Stimulated activated CD4-positive, alpha-beta T cell treated with anti-CD3 and anti-CD28 coated beads, TNF-alpha, amount 100 ng/mL, for 1 hour (primary cell): ENCODE measurements at places on chromosomes 3 and 15.

DNA sequence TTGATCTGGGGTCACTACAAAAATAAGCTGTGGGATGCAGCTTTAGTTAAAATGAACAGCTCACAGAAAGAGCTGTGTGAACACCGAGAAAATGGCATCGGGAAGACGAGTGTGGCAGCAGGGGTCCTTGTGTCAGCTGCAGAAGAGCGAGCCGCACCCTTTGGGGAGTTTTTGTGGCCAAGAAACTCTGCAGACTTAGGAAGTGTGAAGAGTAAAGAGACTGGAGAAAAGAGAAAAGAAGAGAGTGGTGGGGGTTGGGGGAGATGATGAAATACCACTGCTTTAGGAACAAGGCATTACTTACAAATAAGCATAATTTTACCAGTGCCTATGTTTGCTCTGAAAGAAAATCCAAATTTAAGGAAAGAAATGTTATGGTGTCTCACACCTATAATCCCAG lies 147.8 kb downstream of the LRRC28 start:
- DNase-seq: no peak

DNA sequence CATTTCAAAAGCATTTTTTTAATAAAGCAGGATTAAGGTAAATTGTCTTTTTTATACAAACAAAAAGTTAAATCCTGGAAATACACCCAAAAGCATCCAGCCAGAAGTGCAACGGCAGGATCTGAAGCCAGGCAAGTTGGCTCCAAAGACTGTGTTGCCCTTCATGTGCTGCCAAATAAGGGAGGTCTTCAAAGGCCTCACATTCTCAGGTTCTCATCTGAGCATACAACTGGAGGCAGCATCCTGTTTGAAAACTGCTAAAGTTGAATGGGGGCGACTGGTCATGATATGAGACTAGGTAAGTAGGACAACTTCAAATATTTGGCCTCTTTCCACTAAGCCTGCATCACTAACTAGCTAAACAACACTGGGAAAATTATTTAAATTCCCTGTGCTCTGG lies 52.2 kb downstream of the IMPG2 start:
- DNase-seq: no peak

DNA sequence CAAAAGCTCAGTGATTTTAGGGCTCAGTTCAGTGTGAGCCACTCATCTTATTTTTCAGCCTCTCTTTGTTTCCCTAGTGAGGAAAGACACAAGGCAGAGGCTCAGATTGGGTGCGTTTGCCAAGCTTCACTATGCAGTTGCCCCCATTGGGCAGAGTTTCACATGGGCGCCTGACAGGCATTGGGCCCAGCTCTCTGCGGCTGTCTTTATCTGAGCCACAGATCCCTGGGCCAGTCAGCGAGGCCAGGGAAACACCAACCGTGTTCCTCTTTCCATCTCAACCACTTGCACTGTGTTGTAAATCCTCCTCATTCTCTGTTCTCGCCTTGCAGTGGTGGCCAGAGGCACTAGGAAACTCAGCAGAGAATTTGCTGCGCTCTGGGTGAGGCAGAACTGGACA lies 10.8 kb downstream of the ESYT3 start:
- no peak for DNase-seq

- DNase-seq: no peak
Observed at GRCh38 chr3:29597376-29598008, 316.6 kb downstream of the RBMS3 start.

- DNase-seq: no peak
Observed at GRCh38 chr3:18007980-18008379, 265.5 kb upstream of the TBC1D5 start.

DNA sequence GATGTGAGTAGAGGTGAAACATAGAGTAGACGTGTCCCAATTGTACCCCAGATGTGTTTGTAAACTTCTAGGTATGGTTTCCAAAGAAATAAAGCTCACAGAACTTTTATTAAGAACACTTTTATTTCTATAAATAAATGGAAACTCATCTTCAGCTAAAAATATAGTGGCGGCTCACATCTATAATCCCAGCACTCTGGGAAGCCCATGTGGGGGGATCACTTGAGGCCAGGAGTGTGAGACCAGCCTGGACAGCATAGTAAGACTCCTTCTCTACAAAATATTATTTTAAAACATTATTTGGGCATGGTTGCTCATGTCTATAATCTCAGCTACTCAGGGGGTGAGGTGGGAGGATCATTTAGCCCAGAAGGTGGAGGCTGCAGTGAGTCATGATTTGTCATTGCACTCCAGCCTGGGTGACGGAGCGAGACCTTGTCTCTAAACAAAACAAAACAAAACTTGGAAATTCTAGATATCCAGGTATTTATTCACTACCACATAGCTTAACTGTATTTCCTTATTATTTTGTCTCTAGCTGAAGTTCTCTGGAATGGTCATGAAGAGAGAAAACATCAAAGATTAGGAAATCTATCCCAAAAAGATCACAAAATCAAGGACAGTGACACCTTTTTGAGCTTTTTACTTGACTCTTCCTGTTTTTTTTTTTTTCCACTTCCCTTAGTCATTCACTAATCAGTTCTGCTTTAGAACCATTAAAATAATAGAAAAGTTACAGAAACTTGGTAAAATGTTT lies 258.1 kb downstream of the TIGIT start:
- no peak for DNase-seq

DNA sequence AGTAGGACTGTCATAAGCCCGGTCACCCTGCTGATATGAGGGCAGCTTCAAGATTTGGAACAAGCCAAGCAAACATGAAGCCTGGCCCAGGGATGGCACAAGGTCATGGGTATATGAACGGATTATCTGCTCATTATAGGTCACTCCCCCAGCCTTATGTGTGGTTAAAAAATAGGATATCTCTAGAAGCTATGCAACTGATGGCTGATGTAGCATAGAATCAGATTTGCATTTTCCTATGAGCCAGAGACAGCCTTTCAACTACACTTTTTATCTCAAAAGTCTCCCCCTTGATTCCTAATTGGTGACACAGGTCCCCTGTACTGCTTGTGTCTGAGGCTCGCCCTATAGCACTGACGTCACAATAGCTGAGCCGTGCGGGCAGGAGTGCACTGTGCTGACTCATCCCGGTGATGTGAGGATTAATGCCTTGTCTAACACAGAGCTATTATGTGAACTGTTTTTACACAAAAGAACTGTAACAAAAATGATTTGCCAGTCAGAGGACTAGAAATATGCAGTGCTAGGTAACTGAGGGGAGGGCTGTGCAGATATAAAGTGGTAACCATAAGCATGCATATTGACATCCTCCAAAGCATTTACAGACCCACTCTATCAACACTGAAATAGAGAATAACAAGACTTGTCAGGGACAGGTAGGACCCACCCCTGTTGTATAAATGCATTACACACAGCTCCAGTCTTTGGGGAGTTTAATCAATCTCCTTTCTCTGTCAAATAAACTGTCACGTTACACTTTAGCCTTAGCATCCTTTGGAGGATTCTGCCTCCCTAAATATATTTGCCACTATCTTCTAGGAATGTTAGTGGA lies 204.9 kb downstream of the TIGIT start:
- no peak for DNase-seq

DNA sequence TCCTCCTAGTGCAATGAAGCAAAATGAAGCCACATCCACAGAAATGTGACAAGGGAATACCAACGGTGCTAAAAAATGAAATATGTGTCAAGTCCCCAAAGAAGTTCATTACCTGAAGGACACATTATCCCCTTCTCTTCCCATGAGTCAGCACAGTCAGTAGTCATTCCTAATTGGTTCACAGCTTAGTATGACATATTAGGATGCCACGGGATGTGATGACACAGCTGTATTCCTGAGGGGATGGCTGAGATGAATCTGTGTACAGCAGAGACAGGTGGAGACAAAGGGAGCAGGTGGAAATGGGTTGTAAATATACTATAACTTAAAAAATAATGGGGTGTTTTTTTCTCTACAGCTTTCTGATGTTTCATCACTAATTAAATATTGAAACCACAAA lies 273.4 kb downstream of the ARRDC4 start:
- no peak for DNase-seq
